Colonic mucosa (tissue), 4 donors: ENCODE measurements at places on chromosomes 4 and X.

- DNase-seq, result no peak
These were observed 3.9 kb downstream of the TAB3 start for GRCh38 chrX:30885136-30885535.

DNA sequence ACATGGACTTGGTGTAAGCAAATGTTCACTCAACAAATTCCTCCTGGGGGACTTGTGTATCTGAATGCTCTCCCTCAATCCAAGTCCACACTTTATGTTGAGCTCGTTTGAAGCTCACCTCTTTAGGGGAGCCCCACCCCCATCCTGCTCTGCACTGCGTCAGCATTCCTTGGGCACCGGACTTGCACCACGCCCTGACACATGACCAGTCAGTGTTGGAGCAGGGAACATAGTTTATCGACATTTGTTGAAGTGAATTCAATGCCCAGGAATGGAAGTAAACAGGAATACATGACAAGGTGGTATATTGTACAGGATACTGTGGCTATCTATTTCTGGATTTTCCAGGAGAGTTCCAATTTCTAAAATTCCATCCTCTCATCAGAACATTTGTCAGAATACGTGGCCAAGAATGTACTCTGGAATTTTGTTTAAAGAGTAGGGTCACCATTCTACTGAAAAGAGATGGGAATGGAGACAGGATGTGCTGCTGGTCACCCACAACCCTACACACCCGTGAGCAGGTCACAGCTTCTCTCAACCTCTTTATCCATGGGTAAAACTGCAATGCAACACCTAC lies 60.0 kb upstream of the LNX1 start:
- peak; percentile 82 for DNase-seq

GRCh38 chr4:108881986-108882385 lies 119.1 kb upstream of the ETNPPL start:
- DNase-seq, result no peak

DNA sequence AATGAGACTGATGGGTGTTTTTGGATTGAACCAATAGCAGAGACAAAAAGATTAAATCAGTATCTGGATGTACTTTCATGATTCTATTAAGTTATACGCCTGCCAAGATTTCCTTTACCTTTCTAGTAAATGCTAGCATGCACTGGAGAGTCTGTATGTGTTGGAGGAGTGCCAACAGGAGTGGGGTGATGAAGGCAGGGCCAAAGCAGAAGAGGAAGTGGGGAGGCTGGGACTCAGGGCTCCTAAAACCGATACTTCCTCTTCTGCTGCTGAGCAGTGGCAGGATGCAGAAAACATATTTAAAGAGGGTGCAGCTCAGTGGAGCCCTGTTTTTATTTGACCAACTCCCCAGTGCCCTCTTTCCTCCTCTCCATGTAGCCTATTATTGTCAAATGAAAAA lies 5.6 kb downstream of the CYSLTR1 start:
- DNase-seq, result peak; percentile 39

DNA sequence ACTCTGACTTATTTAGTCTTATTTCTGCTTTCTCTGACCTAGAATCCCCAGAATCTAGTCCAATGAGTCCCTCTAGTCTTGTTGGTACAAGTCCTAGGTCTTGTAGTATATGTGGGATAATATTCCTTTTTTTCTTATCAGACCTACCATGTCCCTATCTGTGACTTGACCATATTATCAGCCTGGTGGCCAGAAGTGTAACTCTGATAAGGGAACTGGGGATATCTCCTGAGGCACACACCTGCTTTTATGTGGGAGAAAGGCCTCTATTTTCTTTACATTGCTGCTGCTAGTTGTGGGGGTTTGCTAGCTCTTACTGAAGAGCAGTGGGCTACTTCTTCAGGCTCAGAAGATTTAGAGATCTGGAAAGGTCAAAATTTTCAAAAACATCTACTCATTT lies 38.6 kb downstream of the CFAP299 start:
- no peak for DNase-seq

DNA sequence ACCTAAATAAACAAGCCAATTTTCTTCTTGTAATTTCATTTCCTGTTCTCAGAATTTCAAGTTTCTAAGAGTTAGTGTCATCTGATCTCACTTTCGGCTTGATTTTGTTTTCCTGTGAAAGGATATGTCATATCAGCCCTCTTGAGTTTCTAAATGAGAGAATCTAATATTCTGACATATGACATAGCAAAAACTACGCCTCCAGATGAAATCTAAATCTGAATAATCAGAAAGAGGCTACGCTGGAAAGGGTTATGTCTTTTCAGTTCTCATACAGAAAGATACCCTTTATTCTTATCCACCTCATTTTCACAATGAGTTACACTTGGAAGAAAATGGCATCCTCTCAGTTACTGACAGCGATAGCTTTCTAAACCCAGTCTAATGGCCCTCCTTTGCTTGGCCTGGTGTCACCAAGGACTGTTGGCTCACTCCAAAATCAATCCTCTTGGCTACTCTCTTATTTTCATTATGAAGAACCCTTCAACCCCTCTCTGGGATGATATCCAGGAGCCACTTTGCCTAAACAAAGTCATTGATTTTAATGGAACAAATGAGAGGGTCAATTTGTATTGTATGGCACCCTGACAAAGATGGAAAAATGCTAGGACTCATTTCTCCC lies 65.6 kb downstream of the ASB9 start:
- DNase-seq, result no peak

DNA sequence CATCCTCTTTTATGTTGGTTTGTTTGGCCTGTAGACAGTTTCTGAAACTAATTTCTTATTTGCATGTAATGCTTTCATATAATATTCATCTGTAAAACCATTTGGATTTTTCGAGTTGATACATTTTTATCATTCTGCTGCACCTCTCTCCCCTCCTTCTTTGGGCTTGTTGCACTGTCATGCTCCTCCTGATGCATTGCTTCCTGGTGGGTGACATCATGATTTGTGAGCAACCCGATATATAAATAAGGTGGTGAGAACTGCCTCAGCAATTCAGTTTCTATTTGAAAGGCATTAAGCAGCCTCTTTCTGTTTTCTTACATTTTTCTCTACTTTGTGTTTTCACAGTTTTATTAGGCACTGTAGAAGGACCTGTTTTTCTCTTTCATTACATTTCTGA lies 515.7 kb downstream of the RPA4 start:
- DNase-seq, result no peak

DNA sequence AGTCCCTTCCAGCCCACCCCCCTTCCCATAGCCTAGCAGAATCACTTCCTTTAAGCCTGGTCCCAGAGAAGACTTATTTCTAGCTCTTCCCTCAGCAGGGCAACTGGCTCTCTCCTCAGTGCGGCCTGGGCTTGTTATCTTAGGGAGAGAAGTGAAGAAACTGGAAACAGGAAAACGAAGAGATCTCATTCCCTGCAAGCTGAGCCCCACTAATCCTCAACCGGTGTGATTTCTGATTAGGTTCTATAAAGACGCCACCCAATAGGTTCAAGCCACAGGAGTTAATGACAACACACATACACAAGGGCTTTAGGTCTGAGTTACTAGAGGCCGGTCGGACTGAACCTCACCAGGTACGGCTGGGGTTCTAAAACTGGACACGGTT lies 3.2 kb downstream of the GSX2 start:
- no peak for DNase-seq

DNA sequence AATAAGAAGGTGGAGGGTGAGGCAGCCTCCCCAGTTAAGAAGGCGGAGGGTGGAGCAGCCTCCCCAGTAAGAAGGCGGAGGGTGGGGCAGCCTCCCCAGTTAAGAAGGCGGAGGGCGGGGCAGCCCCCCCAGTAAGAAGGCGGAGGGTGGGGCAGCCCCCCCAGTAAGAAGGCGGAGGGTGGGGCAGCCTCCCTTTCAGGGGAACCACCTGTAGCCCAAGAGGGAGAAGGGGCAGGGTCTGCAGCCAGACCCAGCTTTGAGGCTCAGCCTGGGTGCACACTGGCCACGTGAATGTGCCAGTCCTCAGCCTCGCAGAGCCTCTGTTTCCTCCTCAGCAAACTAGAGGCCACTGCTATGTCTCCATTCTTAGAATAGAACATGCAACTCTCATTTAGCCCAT lies 52.6 kb downstream of the HMX1 start:
- no peak for DNase-seq

DNA sequence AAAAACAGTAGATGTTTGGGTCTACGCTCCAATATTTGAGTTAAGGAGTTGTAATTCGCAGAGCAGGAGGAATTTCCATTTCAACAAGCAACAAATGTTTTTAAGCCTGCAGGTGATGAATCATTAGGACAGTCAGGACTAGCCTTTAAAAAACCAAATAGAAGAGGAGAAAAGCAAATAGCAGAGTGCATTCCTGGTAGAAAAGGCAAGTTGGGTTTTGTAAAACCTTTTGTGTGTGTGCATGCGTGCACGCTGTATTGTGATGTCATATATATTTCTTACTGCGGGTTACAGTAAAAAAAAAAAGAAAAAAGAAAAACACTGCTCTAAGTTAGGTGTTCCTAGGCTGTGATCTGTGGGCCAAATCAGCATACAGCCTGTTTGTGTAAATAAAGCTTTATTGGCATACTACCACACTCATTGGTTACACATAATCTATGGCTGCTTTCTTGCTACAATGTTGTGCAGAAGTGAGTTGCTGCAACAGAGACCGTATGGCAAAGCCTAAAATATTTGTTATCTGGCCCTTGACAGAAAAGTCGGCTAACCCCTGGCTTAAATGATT lies 135.6 kb downstream of the MID1 start:
- no peak for DNase-seq

- no peak for DNase-seq
These were observed 31.2 kb downstream of the SORCS2 start for GRCh38 chr4:7223541-7223940.

GRCh38 chr4:169571435-169571834 lies 40.9 kb downstream of the NEK1 start:
- DNase-seq, result no peak

DNA sequence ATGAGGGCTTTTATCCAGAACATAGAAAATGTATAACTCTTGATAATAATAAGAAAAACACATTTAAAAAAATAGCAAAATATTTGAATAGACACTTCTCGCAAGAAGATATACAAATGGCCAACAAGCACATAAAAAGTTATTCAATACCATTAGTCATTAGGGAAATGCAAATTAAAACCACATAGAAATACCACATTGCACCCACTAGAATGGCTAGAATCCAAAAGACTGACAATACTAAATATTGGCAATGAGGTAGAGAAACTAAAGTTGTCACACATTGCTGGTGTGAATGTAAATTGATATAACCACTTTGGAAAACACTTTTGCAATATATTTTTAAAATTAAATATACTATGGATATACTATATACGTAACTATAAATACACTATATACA lies 754.3 kb upstream of the MAGEB2 start:
- no peak for DNase-seq

GRCh38 chr4:73006286-73006990 lies 63.1 kb downstream of the COX18 start:
- no peak for DNase-seq

DNA sequence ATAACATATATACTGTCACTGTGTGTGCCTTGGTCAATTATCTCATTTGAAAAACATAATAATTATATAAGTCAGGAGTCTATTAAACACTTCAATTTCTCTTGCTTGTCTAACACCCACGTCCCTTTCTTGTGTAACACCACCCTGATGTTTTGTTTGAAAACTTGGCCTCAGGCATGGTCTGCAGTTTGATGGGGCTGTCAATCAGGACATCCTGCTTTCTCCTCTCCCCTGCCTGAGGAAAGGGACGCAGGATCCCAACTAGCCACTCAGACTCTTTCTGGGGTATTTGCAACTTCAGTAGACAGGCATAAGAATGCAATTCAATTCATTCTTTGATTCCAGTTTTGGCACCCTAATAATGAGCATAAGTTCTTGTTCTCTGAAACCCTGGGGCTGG lies 48.8 kb downstream of the DKK2 start:
- DNase-seq, result no peak

DNA sequence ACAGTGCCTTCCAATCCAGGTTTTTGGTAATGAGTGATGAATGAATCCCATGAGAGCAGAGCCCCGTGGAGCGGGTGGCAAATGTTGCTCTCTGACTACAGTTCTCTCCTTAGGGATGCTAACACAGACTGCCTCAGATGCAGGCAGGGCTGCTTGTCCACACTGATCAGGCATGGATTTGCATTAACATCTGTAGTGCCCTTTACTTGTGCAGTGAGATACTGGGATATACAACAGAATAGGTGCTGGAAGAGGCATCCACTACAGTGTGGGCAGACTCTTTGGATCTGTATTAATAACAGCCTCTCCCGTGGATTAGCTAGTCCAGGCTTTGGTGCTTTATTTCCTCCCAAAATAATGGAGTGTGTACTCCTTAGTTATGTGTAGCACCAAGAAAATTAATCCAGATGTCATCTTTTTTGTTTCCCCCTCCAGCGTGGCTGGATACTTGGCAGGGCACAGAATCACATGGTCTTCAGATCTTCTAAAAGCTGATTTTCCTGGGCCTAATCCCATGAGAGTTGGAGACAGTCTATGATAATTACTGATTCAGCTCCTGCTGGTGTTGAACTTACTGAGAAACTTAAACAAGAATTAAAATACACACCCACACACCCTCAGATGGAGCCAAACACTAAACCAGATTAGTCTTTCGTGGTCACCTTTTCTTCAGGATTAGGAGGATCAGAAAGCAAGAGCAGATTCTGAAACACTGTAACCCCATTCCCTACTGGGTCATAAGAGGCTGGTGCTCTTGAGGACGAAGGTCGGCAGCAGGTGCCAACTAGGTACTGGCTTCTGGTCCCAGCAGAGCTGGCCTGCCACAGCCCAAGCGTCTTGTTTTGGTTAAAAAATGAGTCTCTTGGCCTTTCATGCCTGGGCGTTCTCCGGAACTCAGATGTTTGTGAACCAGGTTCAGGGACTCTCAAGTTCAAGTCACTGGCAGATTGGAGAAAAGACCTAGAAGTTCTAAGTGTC lies 23.1 kb upstream of the NAP1L5 start:
- no peak for DNase-seq

DNA sequence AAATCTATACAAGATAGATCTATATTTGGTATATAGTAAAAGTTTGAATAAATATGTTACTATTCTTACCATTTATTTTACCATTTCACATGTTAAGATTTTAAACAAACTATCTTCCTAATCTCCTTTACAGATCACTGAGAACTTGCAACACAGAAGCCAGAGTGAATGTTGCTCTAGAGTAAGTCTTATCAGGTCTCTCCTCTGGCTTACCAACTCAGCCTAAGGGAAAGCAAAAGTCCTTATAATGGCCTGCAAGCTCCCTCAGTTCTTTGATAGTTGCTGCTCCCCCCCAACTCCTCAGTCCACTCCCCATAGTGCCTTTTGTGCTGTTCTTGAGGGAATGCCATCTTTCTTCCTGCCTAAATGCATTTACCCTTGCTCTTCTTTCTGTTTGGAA lies 25.7 kb upstream of the SLC7A11 start:
- DNase-seq, result no peak

GRCh38 chrX:9862525-9862924 lies 76.3 kb downstream of the SHROOM2 start:
- no peak for DNase-seq

GRCh38 chr4:107800706-107801105 lies 24.0 kb upstream of the SGMS2 start:
- no peak for DNase-seq

DNA sequence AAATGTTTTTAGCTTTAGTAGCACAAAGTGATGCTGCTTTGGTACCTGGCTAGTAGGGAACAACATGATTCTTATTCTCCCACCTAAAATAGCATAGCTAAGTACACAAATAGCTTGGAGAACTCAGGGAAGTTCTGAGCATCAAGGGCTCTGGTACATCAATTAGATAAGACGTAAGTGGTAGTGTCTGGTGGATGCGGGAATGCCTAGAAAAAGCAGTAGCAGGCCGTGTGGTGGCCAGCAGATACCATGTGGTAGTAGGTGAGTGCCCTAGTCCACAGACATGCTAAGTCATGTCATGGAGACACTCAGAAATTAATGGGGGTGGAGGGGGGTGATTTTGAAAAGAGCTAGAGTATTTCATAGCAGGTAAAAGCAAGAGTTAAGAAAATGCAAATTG lies 347.3 kb upstream of the NOCT start:
- DNase-seq, result no peak
